ENCODE measurements at places on chromosomes 2 and 18.

DNA sequence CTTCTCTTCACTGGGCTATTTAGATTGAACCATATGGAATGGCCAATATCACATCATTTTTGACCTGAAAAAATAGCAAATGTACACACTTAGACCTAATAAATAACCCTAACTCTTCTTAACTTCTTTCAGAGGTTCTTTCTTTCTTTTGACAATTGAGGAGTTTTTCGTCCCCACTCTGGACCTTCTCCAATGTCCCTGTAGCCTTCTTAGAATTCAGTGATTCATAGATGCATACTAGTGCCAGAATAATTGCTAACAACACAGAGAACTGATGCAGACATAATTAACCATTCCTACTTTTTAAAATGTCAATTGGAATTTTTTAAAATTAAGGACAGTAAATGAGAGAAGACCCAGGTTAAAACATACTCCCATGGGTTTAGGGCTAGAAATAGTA lies 20.0 kb downstream of the DAPL1 start:
- DNase-seq: no peak

DNA sequence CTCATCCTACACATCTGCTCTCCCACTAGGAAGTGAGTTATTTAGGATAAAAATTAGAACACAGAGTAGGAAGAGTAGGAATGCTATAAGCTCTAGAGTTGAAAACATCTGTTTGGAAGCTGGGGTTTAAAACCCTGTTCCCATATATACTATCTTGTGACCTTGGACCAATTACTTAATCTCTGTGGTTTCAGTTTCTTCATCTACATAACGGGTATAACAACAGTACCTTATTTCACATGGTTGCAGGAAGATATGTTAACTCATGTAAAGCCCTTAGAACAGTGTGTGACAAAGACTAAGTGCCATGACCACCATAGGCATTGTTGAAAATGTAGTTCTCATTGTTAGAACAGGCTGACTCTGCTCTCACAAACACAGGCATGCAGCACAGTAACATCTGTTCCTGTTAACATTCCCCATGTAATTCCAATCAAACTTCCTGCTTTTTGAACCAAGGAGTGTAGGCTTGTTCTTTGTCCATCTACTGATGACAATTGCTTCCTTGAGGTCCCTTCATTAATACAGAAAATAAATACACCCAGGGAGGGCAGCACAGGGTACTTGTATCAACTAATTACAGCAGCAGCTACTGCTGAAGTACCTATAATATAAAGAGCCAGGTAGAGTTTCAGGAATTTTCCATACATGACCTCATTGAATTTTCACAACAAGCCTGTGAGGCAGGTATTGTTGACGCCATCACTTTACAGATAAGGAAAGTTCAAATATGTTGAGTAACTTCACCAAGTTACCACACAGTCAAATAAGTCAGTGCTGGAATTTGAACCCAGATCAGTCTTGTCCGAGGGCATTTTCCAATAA lies 204.2 kb downstream of the L3MBTL4 start:
- DNase-seq: no peak

- DNase-seq: peak; percentile 64
These were observed 20.3 kb downstream of the SLC8A1 start for GRCh38 chr2:40431600-40431955.

DNA sequence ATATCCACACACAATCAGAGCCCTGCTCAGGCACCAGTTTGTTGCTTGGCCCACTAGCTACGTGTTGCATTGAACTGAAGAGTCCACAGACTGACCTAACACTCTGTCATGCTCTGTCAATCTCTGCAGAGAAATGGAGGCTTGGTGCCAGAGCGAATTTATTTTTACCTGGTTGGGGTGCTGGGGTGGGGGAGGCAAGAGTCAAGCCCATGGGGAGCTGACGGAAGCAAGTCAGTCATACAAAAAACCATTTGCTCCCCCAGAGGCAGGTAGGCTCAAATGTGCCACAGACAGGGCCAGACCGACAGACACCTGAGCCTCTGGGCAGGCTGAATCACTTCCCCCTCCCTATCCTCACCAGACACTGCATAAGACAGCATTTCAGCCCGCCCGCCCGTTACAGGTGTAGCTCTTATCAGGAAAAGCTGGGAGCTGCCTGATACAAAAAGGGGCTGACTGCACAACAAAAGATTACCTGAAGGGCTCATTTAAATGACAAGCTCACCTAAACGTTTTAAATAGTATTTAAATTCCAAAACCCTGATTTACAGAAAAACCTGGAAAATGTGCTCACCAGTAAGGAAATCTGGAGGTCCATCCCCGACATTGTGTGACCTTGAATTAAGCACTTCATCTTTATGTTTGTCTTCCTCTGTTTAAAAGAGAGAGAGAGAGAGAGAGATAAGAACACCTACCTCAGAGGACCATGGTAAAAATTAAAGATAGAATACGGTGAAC lies 2.1 kb upstream of the PCBP1 start:
- DNase-seq: no peak

GRCh38 chr18:59547581-59548182 lies 149.5 kb downstream of the CCBE1 start:
- DNase-seq: peak; percentile 90

DNA sequence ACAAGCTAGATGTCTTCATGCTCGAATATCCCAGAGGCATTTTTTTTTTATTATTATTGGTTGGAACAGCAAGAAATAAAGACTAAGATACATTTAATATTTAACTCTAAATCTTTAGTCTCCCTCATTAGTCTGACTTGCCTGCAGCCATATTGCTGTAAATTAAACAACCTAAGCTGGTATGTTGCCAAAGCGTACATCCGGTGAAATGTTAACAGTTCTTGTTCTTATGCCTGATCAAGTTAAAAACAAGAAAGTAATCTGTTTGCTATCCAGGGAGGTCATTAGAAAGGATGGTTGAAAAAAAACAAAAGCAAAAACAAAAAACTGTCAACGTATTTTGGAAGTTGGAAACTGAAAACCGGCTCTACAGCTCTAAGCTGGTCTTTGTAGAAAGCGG lies 125.9 kb upstream of the NABP1 start:
- no peak for DNase-seq

DNA sequence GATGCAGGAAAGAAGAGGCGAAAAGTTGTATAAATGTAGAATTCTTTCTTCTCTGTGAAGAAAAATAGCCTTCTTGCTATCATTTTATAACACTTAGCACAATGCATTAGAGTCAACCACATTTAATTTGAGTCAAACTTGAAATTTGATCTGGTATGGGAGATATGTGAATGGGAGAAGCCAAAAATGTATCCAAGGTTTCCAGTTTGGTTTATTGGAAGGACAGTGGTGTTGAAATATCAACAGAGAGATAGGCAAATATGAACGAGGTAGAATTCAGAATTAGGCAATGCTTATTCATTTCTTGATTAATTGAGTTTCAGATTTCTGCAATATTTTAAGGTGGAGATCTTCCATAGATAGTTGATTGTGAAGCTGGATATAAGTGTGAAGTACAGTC lies 991.9 kb upstream of the CHAC2 start:
- no peak for DNase-seq

- DNase-seq: no peak
These were observed 1.3 kb upstream of the PRSS56 start for GRCh38 chr2:232518844-232519243.

GRCh38 chr2:37656512-37657423 lies 14.7 kb downstream of the CDC42EP3 start:
- peak; percentile 57 for DNase-seq

GRCh38 chr18:63588909-63589308 lies 1.8 kb downstream of the SERPINB13 start:
- DNase-seq: no peak

- no peak for DNase-seq
These were observed 206.4 kb upstream of the SLC39A10 start for GRCh38 chr2:195450552-195451113.

DNA sequence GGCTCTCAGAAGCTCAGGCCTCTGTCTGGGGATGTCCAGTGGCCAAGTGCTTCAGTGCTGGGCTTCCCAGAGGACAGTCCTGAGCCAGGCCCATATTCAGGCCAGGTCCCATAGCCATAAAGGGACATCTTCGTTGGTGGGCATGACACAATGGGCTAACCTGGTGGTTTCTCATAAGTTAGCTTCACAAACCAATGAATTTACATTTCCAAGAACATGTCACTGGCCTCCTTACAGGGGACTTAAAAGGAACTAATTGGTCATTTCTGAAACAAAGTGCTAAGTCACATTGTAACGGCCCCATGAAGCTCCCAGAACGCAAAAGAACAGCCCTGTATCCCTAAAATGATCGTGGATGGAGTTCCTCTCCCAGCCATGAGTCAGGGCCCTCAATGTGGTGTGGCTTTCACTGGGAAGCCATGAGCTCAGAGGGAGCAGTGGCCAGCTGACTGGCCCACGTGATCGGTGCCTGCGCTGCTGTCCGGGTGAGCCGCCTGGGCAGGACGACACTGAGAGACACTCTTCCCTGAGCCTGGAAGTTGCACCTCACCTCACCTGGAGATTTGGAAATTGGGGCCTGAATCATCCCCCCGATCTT lies 163.7 kb upstream of the APCDD1 start:
- DNase-seq: no peak

DNA sequence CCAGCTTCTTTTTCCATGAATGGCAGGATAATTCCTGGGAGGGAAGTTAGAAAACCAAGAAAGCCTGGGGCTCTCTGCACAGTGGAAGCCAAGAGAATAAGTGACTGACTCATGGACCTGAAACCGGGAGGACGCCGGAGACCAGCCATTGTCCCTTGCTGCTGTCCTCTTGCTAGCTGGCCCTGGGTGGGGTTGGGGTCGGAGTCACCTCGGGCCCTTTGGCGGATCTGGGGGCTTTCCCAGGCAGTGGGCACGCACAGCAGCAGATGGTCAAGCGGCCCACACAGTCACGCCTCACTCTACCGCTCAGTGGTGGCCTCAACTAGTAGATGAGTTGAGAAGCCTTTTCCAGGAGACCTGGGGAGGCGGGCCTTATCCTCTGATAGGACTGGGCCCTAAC lies 15.6 kb downstream of the EFHD1 start:
- DNase-seq: no peak

GRCh38 chr2:218436992-218437391 lies 18.1 kb downstream of the VIL1 start:
- no peak for DNase-seq

DNA sequence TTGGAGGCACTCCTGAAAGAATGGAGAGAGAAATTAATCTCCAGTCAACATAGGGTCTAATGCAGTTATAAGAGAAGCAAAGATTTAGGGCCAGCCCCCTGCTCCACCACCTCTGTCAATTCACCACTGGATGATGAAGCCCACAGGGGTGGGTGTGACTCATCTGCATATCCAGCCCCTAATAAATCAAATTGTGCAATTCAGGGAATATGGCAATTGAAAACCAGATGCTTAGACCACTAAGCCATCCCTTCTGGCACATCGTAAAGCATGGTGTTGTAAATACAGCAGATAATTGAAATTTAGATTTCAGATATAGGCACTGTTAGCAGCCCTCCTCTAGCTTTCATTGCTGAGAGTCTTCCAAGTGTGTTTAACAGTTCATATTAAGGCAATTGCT lies 541.4 kb downstream of the PARD3B start:
- no peak for DNase-seq

DNA sequence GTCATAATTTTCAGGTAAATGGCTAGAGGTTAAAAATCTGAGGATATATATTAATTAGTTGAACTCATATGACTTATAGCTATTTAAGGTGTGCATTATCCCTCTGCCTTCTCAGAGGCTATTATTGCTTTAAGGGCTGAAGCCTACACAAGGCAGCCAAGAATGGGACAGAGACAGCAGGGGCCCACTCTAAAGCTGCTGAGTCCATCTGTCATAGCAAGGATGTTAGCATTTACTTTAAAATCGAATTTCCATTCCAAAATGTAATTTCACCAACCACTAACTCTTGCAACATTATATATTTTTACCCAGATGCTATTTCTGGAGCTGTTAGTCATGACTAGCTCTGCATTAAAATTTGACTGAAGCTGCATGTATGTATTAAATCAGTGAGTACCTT lies 236.3 kb upstream of the FSIP2 start:
- no peak for DNase-seq

- DNase-seq: no peak
These were observed 84.9 kb downstream of the TPO start for GRCh38 chr2:1498176-1498575.

GRCh38 chr2:96771796-96772618 lies 11.3 kb downstream of the CNNM4 start:
- no peak for DNase-seq

DNA sequence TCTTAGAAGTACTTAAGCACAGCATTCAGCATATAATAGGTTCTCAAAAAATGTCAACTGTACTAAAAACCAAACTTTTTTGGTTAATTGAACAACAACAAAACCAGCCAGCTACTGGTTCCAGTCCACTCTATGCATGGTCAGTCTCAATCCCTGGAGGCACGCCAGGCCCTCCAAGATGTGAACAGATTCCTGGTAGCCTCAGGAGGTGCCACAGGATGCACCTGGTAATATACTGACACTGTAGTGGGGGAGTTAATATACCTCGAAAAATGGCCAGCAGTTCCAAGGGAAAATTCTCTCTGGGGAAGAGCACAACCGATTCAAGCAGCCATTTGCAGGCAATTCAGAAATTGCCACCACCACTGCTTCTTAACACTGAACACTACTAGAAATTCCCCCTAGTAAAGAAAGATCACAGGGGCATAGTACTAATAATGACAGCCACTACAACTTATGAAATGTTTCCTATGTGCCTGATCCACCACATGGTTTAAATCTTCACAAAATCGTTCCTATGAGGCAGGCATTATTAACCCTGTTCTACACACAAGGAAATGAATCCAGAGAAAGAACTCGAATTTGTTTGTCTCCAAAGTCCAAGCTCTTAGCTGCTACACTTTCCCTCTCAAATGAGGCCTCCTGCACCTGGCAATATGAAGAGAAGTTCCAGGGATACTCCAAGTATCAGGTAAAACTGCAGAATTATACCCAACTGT lies 3.4 kb downstream of the MGAT4A start:
- no peak for DNase-seq

DNA sequence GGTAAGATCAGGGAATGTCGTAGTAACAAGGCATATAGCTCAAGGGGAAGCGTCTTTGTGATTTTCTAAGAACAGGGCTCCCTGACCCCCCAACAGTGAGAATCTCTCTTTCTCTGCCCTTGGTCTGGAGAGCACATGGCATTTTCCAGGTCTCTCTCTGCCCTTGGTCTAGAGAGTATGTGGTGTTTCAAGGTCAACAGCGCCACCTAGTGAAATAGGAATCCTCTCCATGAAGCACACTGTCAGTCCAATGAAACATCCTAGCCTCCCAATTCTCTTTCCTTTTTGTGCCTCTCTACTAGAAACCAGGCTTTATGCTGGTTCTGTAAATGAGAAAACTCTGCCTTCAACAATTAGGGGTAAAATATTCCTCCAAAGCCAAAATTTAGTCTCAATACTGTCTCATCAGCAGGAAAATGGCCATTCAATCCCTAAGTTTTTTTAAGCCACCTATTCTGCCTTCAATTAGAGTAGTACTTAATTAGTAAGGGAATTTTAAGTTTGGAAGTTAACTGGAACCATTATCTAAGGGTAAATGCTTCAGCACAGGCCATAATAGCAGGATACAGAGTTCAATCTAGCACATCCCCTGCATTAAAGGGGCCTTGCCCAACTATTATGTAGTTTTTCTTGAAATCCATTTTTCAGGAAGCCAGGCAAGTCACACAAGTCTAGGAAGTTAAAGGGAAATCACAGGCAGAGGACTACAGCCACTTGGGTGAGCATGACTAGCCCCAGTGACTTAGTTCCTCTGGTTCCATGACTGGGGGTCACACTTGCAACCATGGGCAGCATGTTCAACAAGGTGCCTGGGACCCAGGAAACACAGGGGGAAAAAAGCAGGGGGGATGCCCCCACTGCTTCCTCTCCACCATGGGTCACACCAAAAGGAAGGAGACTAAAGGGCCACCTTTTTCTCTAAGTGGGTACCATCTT lies 12.4 kb downstream of the DYM start:
- DNase-seq: peak; percentile 67

- no peak for DNase-seq
These were observed 35.6 kb upstream of the RNF125 start for GRCh38 chr18:31983020-31983419.
